RPMI8226 (cell line): ENCODE measurements at places on chromosomes 11 and 22.

GRCh38 chr22:20031732-20032406 lies 11.0 kb downstream of the TANGO2 start:
- no peak for DNase-seq

DNA sequence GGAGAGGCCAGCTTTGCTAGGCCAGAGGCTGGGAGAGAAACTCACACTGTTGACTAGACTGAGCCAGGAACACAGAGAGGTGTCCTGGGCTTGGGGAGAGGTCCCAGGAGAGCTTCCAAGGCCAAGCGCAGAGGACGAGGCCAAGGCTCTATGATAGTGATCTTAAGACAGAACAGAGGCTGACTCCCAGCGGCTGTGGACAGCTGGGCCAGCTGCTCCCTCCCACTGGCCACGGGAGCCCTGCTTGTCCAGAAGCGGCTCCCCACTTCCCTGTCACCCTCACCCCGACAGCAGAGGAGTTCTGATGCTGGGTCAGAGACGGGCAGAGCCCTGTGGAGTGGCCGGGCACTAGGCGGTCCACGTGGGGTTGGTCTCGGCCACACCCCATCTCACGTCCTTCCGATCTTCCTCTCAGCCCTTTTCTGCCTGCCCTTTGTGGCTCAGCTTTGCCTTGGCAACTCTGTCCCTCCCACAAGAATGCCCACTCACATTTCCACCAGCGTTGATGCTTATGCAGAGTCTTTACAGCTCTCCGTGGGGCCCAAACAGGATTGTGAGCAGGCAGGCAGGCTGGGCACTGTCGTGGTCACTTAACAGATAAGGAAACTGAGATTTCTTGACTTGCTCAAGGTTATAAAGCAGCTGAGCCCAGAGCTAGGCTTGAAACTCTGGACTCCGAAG lies 68.2 kb downstream of the FBXO7 start:
- no peak for DNase-seq

- DNase-seq, result no peak
Measured at GRCh38 chr11:128324531-128325141, 262.7 kb downstream of the ETS1 start.

DNA sequence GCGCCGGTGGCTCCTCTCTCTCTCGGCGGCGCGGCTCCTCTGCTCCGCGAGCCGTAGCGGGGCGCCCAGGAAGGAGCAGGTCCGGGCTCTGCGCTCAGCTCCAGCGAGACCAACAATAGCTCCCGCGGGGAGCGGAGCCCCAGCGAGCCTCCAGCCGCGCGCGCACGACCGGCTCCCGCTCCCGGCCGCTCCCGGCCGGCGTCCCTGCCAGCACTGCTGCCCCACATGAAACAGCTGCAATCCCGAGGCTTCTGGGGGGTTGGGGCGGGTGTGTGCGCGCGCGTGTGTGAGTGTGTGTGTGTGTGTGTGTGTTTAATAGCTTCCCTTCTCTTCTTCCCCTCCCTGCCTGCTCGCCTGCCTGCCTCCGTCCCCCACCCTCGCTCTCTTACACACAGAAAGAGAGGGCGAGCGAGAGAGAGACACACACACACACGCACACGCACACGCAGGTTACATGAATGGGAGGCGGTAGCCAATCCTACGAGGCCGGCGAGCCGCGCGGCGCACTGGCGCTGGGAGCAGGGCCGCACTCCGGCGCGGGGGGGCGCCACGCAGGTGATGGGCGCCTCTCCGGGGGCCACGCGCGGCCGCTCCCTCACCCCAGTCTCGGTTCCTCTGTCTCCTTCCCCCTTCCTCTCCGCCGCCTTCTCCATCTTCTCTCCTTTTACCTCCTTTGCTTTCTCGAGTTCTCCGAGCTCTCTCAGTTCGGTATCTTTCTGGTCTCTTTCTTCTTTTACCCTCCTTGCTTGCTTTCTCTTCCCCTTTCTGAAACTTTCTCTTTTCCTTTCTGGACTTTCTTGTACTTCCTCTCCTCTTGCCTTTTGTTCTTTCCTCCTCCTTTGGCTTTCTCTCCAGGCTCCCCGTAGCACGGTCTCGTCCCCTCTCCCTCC lies at the start of gene TENM4:
Gene TENM4 (minus strand): TSS at position 460 of the 890 bp plus-strand sequence. CDS start 371,086 bp downstream, outside the sequence.
- peak; percentile 28 for DNase-seq

GRCh38 chr11:117444711-117445658 lies 117.3 kb downstream of the CEP164 start:
- DNase-seq, result no peak

DNA sequence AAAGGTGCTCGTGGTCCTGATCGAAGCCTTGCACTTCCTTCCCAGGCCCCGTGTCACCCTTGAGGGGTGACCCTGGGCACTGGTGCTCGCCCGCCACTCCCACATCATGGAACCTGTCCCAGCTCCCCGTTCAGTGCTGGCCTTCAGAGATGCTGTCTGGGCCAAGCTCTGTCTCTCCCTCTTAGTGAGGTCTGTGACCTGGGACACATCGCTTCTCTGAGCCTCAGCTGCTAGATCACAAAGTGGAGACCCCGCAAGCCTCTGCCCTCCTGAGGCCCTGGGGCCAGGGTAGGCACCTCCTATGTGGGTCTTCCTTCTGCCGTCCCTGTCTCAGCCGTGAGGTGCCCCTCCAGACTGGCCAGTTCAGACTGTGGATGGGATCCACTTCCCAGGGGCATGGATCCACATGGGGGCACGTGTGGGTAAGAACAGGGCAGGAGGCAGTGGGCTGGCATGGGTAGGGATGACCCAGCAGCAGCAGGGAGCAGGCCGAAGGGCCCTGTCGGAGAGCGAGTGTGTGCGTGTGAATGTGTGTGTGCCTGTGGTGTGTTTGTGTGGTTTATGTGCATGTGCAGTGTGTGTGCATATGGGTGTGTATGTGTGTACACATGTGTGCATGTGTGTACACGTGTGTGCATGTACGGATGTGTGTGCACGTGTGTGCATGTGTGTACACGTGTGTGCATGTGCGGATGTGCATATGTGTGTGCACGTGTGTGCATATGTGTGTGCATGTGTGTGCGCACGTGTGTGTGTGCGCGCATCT lies 1073.7 kb downstream of the BRD1 start:
- DNase-seq, result no peak

GRCh38 chr11:128609785-128610184 lies 22.4 kb upstream of the ETS1 start:
- DNase-seq, result no peak

DNA sequence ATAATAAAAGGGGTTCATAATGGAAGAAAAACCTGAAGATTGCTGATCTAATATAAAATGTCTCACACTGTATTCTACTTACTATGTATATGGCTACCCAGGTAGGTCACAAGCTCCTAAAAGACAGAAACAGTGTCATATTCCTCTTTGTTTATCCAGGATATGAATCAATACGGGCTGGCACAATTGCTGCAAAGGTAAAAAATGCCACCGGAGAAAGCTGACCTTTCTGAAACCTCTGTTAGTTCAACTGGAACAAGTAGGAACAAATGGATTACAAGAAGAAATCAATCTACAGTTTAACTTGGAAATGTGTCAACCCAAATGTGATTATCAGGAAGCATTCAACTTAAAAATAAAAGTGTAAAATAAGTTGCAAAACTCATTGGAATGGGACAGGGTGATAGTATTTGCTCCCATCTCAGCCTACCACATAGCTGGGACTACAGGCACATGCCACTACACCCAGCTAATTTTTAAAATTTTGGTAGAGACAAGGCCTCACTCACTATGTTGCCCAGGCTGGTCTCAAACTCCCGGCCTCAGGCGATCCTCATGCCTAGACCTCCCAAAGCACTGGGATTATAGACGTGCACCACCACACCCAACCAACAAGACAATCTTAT lies 27.6 kb downstream of the SLC35F2 start:
- no peak for DNase-seq

GRCh38 chr22:44192816-44193534 lies 12.2 kb downstream of the PARVG start:
- DNase-seq, result peak; percentile 77

DNA sequence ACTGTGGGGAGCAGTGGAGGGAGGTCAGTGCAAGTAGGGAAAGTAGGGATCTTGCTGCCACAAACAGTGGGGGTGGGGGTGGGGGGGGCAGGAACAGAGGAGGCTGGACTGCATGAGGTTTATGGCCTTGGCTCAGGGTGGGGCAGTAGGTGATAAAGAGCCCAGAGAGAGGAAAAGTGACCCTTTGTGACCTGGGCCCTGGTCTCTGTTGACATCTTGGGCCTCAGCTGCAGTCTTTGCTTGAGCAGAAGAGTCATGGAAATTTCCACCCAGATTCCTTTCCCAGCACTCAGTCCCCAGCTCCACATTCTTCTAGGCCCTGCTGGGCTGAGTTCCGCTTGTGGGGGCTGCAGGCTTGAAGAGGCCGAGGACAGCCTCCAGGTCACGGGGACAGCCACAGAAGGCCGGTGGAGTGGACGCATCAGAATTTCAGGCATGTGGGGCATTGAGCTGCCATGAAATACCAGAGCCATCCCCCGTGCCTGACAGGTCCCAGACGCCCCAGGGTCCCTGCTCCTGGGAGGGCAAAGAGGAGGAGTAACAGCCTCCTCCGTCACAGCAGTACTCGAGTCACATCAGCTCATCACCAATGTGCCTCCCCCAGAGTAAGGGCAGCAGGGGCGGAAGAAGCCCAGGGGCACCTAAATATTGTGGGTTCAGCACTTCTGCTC lies 9.7 kb upstream of the MALAT1 start:
- DNase-seq, result no peak

DNA sequence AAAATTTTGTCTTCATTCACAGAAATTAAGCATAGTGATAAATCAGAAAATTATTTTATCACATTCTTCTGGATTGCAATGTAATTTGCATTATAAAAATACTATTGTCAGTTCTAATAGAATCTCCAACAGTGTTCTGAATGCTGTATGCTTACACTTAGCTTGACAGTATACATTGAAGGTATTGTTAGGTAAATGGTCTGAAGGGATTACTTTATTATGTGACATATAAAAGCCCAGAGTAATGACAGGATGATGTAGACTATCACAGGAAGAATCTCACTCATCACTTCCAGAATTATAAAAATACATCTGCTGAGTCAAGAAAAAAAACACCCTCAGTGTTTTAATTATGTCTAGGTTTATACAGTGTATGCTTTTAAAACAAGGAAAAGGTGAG lies 1532.5 kb upstream of the RAG2 start:
- DNase-seq, result no peak

DNA sequence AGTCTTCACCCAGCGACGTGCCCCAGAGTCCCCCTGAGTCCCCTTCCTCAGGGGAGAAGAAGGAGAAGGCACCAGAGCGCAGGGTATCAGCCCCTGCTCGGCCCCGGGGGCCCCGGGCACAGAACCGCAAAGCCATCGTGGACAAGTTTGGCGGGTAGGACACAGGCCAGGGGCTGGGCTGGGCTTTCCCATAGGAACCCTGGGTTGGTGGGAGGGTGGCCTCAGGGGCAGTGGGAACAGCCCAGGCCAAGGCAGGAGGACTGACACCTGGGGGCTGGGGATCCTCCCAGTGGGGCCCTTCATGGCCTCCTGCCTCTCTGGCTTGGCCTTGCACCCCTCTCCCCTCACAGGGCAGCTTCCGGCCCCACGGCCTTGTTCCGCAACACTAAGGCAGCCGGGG lies 8.5 kb downstream of the SMTNL1 start:
- DNase-seq, result no peak

GRCh38 chr11:37571246-37571645 lies 973.2 kb upstream of the RAG2 start:
- no peak for DNase-seq

GRCh38 chr11:68370211-68371111 lies 58.1 kb downstream of the LRP5 start:
- DNase-seq, result peak; percentile 92

GRCh38 chr11:10731064-10731680 lies 19.9 kb upstream of the CTR9 start:
- DNase-seq, result no peak

- DNase-seq, result no peak
Measured at GRCh38 chr11:43790444-43790794, 90.2 kb upstream of the ALKBH3 start.
